ENCODE measurements at places on chromosomes 3 and 15.
A peak's percentile ranks its signal among the peaks of the same experiment; 100 is the strongest.

- DNase-seq: peak; percentile 90
These were observed 674 bp downstream of the MSL2 start for GRCh38 chr3:136195258-136196063.

DNA sequence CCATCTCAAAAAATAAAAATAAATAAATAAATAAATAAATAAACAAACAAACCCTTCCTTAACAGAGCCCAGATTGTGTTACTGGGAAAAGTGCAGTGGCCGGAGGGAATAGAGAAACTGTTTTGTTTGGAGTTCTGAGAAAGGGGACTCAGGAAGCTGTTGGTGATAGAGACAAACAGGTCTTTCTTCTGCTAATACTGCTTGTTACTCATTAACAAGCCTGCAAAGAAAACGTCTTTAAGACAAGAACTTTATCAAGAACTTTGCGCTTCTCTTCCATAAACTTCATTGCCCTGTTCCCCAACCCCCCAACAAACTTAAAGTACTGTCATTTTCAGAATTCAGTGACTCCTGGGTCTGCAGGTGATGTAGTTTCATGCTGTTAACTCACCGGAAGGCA, 68.8 kb upstream of the GSK3B start:
- no peak for DNase-seq

GRCh38 chr3:63576846-63577245, 75.6 kb upstream of the SNTN start:
- no peak for DNase-seq

DNA sequence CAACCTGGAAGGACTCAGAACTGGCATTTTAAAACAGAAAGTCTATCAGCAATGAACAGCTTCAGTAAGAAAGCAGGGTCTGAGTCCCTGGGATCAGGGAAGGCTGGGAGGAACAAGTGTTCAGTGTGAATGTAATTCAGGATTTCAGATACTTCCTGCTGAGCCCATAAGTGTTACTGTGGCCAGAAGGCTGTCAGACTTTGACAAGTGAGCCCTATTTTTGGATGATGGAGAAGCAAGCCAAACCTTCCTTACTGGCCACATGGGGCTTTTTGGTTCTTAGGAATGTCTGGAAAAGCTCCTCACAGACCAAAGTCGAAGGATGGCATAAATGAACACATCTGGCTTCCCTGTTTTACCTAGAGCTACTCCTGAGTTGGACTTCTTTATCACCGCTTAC, 157.2 kb downstream of the BBX start:
- no peak for DNase-seq

DNA sequence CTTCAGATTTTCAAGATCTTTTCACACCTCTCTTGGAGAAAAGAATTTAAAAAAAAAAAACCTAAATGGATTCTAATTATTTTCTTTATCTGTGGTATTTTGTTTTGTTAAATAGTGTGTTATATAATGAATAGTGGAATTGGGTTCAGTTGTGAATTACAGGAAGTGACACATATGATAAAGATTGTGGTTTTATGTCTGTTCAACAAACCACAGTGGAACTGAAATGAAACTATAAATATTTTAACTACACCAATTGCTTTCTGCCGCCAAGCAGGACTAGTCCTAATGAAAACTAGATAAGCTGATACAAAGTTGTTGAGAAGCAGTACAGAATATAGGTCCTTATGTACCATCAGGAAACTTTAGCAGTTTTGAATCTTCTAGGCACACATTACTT, 121.6 kb downstream of the UBE2E2 start:
- DNase-seq: no peak

- no peak for DNase-seq
These were observed 48.7 kb downstream of the SLC49A4 start for GRCh38 chr3:122843604-122844003.

GRCh38 chr3:67828486-67829010, 174.1 kb upstream of the SUCLG2 start:
- no peak for DNase-seq

GRCh38 chr3:107718547-107718946, 195.8 kb downstream of the BBX start:
- no peak for DNase-seq

DNA sequence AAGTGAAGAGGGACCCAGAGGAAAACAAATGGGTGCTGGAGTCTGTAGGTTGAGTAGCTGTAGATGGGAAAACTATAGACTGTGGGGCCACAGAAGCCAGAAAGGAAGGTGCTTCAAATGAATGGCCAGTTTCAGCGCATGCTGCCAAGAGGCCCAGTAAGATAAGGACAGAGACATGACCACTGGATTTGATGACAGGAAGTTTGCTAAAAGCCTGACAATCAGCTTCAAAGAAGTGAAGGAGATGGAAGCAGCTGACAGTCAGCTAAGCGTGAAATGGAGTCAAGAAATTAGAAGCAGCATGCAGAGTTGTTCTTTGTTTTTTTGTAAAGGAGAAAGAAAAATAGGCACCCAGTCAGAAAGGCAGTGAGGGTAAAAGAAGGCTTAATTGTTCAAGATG, 24.9 kb downstream of the TXNRD3 start:
- no peak for DNase-seq

- no peak for DNase-seq
These were observed 140.8 kb downstream of the TP63 start for GRCh38 chr3:189771842-189772450.

DNA sequence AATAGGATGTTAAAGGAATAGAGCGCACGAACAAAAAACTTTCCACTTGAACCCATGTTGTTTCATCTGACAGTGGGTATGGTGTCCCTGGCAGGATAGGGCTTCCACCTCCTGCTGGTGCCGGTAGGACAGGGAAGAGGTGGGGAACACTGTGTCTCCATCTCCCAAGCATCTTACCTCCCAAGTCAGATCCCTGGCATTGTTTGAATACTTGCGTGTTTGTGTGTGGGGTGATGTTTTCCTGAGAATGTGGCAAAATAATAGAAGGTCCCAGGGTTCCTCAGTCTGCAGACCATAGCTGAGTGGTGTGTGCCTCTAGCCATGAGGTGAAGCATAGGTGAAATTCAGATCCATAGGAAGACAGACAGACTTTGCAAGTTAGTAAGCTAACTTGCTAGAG, 119.4 kb downstream of the IGF1R start:
- no peak for DNase-seq

DNA sequence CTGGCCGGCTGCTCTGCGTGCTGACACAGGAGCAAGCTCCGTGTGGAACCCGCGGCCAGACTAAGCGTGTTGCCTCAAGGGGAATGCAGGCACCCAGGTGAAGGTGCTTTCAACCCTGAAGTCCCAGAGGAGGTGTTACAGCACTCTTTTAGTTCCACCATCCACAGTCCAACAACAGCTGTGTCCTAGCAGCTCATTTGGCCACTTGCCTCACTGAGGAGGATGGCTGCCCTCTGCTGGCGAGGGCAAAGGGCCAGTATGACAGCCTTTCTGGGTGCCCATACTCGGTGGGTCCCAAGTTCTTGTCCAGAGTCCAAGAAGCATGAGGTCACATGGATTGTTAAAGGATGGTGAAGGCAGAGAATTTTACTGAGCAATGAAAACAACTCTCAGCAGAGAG, 87.8 kb downstream of the C3orf85 start:
- DNase-seq: peak; percentile 16

GRCh38 chr3:55565521-55565920, 78.4 kb upstream of the WNT5A start:
- DNase-seq: no peak

DNA sequence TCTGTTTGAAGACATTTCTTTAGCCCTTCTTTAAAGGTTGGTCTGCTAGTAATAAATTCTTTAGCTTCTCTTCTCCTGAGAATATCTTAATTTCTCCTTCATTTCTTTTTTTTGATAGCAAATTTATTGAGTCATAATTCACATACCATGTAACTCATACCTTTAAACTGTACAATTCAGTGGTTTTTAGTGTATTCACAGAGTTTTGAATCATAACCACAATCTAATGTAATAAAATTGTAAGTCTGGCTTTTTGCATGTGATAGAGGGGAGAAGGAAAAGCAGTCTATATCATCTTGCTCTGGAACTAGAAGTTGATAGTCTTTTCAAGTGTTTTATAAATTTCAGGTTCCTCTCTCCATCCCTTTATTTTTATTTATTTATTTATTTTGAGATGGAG, 81.3 kb downstream of the APBA2 start:
- DNase-seq: no peak

DNA sequence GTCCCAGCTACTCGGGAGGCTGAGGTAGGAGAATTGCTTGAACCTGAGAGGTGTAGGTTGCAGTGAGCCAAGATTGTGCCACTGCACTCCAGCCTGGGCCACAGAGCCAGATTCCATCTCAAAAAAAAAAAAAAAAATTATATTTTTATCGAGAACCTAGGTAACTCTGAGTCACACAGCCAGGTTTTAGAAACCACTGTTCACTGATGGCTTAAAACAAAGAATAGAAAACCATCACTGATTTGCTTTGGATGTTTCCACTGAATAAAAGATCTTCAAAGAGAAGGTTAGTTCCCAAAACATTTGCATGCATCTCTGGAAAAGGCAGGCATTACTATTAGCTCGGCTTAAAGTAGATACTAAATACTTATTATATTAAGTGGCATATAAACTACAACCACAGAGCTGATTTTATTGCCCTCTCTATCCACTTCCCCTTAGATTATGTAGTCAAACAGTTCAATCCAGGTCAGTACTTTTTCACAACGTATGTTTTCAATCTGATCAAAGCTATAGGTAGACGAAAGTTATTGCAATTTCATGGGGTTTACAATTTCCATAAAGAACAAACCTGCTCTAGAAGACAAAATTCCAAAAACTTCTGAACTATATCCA, 1.4 kb downstream of the B4GALT4 start:
- peak; percentile 29 for DNase-seq

DNA sequence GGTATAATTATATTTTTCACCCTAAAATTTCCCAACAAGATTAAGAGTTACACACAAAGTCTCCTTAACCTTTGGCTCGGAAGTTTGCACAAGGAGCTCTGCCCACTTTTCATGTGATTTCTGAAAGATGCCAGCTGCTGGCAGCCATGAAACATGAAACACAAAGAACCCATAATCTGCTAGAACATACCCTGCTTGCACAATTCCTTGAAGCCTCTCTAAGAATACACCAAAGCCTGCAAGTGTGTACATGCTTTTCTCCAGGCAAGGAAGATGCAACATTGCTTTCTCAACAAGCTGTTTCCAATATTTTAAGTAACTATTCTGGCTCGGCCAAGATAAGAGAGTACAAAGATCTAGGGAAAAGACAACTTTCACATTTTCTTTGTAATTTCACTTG, 182.0 kb upstream of the WNT5A start:
- no peak for DNase-seq

- no peak for DNase-seq
These were observed 262.1 kb downstream of the UACA start for GRCh38 chr15:70501121-70501727.

DNA sequence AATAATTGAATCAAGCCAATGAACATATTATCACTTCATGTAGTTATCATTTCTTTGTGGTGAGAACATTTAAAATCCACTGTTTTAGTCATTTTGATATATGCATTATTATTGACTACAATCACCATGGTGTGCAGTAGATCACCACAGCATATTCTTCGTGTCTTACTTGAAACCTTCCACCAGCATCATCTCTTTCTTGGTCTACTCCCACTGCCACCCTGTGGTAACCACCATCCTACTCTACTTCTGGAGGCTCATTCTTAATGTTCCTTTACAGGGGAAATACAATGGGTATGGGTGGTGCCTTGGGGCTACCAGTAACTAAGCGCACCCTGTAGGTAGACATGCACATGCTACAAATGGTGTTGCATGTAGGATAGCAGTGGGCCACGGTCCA, 25.4 kb downstream of the PXK start:
- DNase-seq: peak; percentile 31

DNA sequence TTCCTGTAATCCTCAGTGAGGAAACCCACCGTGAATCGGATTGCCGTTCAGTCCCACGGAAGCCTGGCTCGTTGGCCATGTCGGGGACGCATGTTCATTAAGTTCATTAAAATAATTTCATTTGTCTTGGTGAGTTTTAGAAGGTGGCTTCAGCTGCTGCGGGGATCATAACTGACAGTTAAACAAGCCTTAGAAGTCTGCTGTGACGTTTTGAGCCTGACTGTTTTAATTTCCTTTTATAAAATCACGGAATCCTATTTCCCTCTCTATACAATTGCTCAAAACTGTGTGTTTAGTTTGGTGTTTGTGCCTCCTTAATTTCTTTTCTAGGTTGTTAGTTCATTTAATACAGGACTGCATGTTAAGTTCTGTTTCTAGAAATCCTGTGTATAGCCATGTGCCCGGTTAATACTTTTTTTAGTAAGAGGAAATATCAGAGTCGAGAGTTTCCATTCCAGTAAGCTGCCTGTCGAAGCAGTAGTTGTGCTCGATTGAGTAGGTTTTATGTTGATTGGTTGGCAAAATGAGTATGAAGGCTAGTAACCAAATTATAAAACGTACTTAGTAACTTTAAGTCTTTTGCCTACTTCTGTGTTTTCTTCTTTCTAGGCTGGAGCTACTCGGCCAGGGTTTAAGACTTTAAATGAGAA, 705 bp downstream of the NIPA2 start:
- DNase-seq: no peak

GRCh38 chr15:90036343-90036742, 35.2 kb downstream of the ZNF710 start:
- no peak for DNase-seq

DNA sequence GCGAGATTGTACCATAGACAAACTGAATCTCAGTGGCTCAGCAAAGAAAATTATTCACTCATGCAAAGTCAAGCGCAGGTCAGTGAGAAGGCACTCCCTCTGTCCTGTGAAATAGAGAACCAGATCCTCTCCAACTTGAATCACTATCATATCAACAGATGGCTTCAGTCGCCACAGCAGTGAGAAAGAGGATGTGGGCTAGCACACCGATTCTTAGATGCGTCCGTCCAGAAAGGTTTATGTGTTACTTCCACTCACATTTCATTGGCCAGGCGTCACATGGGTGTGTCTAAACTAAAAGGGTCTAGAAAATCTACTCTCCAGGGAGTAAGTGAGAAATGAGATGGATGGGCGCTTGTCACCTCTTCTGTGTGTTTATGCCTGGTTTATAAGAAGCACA, 141.6 kb upstream of the KBTBD8 start:
- peak; percentile 4 for DNase-seq

DNA sequence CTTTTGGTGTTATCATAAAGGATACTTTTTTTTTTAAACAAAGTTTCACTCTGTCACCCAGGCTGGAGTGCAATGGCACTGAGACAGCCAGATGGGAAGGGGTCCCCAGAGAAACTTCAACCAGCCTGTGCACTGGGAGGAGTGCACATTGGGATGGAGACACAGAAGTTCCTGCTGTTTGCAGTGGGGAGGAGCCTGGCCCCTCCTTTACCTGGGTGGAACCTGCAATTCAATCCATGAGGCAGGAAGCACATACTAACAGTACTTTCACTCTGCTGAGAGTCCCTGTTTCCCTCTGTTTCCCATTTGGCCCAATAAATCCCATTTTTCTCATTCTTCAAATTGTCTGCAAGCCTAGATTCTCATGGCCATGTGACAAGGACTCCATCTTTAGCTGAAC, 42.3 kb upstream of the LHFPL4 start:
- no peak for DNase-seq

GRCh38 chr3:7241584-7242302, 380.8 kb downstream of the GRM7 start:
- no peak for DNase-seq
